Fibroblast of the aortic adventitia (primary cell): ENCODE measurements at places on chromosomes 4 and X. TPM values are rescaled to one million over a fixed set of nuclear protein-coding genes. Genes with fewer than 3 reads are reported as not detected.

CCKAR gene
- 3.1 TPM in 1 of 2 replicates, not detected in the other for total RNA-seq

TMPRSS11F gene
- not detected in 2 replicates for total RNA-seq

NPY1R gene
- total RNA-seq = 0.09 and 1.1 TPM in 2 replicates

DNA sequence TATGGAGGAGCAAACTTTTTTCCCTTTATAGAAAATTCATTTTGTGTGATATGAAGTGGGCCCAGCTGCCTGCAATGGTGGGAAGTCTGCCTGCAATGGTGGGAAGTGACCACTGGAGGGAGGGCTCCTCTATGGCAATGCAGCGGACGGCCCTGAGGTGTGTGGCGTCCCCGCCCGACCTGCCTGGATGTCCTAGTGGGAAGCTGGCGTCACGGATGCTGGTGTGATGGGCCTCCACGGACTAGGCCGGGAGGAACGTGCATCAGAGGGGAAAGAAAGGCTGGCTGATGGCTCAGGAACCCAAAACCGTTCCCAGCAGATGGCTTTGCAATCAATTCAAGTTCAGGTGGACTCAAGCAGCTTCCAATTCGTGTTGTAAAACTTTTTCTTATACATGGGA is 177.9 kb downstream of the AFAP1 start:
- peak; percentile 38 for DNase-seq

- DNase-seq = peak; percentile 33
Observed at GRCh38 chrX:96704629-96705028, 20.0 kb downstream of the DIAPH2 start.

DNA sequence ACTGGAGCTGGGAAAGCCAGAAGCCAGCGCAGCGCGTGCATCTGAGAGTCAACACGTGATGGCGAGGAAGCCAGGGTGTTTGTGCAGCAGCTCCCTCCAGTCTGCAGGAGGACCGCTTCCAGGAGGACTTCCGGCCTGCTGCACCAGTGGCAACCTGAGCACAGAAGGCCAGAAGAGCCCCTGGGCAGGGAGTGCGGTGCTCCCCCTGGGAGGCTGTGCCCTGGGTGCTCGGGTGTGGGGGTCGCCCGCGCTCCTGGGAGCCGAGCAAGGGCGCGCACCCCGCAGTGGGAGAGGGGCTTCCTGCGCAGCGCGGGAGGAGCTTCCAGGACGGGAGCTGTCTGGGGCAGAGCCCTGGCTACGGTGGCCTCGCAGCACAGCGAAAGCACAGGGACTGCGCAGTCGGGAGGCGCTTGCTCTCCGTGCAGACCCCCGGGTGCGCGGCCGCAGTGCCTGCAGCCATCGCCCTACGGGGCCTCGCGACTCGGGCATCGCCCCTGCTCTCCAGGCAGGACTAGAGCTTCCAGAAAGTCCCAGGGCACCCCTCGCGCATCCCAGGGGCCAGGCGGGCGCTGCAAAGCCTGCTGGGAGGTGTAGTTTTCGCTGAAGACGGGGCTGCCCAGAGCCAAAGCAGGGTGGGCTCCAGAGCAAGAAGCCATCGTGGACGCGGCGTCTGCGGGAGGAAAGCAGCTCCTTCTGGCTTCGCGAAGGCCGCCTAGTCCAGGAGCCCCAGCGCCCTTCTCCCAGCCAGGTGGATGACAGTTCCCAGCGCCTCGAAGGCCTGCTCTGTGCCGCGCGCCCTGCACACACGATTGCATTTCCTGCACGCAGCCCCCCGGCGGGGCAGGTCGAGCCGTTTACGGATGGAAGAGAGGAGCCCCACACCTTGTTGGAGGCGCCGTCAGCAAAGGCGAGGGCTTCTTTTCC is 24.1 kb upstream of the WFS1 start:
- DNase-seq = no peak

GRCh38 chr4:150582146-150582872 is at the start of gene MAB21L2:
Gene MAB21L2, plus strand, starts transcription at chr4:150582151. Its CDS starts 879 bp downstream, at chr4:150583030.
- DNase-seq = no peak

DNA sequence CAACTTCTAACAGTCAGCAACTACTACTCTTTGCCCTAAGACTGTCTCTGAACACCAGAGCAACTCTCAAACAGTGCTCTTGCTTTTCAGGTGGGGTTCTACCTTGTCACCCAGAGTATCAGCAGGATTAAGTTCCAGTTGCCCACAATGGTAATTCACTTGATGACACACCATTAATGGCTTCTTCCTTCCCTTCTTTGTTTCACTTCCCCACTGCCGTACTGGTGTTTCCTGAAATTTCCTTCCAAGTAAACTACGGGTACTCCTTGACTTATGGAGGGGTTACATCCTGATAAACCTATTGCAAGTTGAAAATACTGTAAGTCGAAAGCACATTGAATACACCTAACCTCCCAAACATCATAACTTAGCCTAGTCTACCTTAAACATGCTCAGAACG is 36.6 kb upstream of the PDK3 start:
- DNase-seq = no peak

GRCh38 chr4:7759635-7760034 is 180.0 kb downstream of the AFAP1 start:
- DNase-seq = no peak

- no peak for DNase-seq
Observed at GRCh38 chr4:3807822-3808496, 41.8 kb downstream of the ADRA2C start.

- no peak for DNase-seq
Observed at GRCh38 chr4:168739886-168740285, 243.0 kb downstream of the PALLD start.

DNA sequence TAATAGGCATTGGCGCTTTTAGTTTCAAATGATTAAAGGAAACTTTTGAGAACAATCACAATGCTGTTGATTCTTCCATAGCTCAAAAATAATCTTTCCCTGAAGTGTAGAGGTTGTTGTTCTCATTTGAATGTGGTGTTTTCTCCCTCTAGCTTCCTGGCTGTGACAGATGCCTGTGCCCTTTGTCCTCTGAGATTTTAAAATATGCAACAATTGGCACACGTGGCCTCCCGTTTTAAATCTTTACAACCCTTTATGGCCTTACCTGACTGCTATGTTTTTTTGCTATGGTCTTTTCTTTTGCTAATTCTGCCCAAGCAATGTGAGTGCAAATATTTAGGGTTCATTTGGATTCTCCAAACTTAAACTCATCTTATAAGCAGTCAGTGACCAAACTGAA is 22.9 kb upstream of the CASK start:
- DNase-seq = no peak
